ENCODE measurements at places on chromosomes 1 and 21.

- DNase-seq: no peak
These were observed 572.3 kb downstream of the MATN1 start for GRCh38 chr1:30151119-30151518.

GRCh38 chr1:109618661-109619575 is 498 bp downstream of the GNAT2 start:
- no peak for DNase-seq

GRCh38 chr1:100053119-100053518 is 79.6 kb downstream of the SASS6 start:
- DNase-seq: no peak

GRCh38 chr1:229288516-229288915 is 17.6 kb downstream of the RAB4A start:
- DNase-seq: no peak

DNA sequence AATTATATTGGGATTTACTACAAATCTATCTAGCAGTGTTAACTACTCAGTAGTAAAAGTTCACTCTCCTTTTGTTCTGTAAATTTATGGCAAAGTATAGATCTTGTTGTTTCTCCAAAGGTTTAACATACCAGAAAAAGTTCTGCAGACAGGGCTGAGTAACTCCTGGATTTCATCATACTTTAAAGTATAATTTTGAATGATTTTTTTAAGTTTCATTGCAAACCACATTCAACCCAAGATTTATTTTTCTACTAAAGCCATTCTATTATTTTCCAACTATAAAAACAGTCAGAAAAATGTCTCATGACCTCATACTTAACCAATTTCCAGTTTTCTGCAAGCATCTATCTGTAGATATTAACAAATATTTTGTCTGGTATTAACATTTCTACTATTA is 585.8 kb upstream of the ZRANB2 start:
- no peak for DNase-seq

- DNase-seq: no peak
These were observed 1004.9 kb upstream of the NCAM2 start for GRCh38 chr21:19993268-19993667.

DNA sequence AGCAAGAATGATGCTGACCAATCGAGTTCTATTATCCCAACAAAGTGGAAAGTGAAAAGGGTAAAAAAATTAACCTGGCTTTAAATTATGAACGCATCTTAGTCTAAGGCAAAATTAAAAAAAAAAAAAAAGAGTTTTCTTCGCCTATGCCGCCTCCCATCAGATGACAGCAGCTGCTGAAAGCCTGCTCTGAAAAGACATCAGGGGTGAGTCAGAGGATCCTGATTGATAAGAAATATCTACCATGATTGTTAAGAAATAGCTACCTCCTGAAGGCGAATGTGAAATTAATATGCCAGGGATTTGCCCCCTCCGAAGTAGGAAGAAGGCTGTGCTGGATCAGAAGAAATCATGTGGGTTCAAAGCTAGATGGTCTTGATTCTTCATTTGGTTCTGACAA is 216.8 kb upstream of the C1orf87 start:
- no peak for DNase-seq

DNA sequence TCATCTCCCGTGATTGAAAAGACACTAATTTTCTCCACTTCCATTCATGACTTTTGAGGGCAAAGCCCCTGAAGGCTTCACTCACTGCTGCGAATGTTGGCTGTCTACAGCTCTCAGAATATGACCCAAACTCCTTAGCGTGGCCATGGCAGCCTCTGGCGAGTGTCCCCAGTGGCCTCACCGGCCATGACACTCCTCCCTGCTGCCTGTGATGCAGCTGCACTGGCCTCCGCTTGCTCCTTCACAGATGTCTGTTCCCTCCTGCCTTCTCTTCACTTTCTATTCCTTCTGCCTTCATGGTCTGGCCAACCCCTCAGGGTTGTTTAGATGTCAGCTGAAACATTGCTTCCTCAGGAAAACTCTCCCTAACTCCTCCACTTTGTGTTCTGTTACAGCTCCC is 30.8 kb upstream of the PTPRF start:
- no peak for DNase-seq

GRCh38 chr21:8998946-8999681 is 1522.3 kb upstream of the TPTE start:
- no peak for DNase-seq

- no peak for DNase-seq
These were observed 25.0 kb upstream of the ZNF436 start for GRCh38 chr1:23394684-23395083.

GRCh38 chr21:42562816-42563215 is 49.2 kb downstream of the SLC37A1 start:
- no peak for DNase-seq

GRCh38 chr1:186050360-186050759 is 316.2 kb downstream of the HMCN1 start:
- no peak for DNase-seq

- no peak for DNase-seq
These were observed at the start of gene IL12RB2 for GRCh38 chr1:67307251-67308060. IL12RB2 (plus strand) TSS chr1:67307873; CDS start chr1:67320369, 12,496 bp downstream.

- peak; percentile 71 for DNase-seq
These were observed 37.7 kb downstream of the KIAA0040 start for GRCh38 chr1:175154629-175155472.

Measured in DND-41 (cell line).